ENCODE measurements at places on chromosomes 12 and 14.

DNA sequence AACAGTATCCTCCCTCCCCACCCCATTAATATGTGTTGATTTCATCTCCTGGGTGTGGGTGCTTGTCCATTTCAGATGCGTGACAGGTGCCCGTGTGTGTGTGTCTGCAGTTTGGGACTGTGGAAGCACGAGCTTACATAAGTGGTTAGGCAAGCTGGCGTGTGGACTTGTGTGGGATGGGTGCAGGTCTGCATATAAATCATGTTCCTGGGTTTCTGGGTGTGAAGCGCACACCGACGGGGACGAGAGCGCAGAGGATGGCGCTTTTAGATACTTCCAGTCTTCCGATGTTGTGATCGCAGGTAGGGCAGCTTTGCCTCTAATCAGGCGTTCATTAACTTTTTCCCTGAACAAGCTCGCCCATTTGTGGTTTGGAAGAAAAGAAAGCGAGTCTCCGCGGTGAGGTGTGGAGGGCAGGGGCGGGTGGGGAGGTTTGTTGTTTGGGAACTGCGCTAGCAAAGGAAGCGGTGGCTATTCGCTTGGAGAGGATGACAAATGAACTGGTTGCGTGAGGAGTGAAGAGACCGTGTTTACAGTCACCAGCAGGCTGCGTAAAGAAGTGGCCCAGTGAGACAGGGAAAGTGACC is 865 bp downstream of the RGS6 start:
- DNase-seq, result no peak

- no peak for DNase-seq
Measured at GRCh38 chr12:52433501-52434080, 580 bp downstream of the KRT75 start.

GRCh38 chr12:116358893-116359761 is 81.6 kb upstream of the MED13L start:
- peak; percentile 84 for DNase-seq

GRCh38 chr12:57006809-57007475 is 596 bp upstream of the ZBTB39 start:
- no peak for DNase-seq

GRCh38 chr14:101862711-101863110 is 101.2 kb downstream of the PPP2R5C start:
- no peak for DNase-seq

GRCh38 chr12:53414756-53415417 is 8.8 kb upstream of the AMHR2 start:
- no peak for DNase-seq

GRCh38 chr12:77837876-77838291 is 7.2 kb downstream of the NAV3 start:
- no peak for DNase-seq

DNA sequence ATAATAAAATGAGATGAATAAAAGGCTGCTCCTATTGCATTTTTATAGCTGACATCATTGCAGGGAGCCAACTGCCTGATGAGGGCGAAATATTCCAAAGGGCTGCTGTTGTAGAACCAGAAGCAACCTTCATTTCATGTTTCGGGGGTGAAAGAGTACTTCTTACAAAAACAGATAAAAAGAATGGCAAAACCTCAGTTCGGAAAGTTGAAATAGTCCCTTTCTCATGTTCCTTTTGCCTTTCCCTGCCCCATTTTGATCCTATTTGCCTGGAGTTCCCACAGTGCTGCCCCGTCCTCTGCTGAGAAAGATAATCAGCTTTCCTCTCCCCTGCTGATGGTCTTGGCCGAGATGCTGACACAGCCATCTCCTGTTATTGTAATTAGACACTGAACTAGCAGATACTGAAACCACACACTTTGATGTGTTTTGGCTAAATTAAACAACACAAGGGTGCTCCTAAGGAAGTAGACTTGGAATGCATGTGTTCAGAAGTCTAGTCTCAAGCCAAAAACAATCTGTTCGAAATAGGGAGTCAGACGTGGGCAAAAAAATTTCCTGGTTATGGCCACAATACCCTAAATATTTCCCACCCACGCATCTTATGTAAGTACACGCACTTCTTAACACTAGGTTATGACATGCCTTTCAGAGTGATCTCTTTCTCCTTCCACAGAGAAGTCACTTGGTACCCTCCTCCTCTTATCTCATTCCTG is 117.2 kb downstream of the PPM1H start:
- no peak for DNase-seq

DNA sequence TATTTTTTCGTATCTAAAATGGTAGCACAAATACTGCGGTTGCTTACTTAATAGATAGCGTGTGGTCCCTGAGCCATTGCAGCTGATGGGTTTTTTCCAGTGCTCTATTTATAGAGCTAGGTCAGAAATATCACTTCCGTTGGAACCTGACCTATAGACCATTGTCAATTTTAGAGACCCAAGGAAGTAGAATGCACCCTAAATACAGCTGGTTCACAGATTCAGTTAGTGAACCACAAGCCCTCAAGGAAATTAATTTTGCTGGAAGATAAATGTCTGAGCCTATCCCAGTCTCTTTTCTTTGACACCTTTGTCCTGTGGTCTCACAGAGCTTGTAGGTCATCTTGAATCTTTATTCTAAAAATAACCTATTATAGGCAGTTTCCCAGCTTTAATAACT is 391.0 kb downstream of the ZFP36L1 start:
- DNase-seq, result no peak

GRCh38 chr12:111404362-111405148 is 1.2 kb upstream of the SH2B3 start:
- no peak for DNase-seq

GRCh38 chr14:23487216-23487615 is 17.7 kb downstream of the NGDN start:
- DNase-seq, result no peak

DNA sequence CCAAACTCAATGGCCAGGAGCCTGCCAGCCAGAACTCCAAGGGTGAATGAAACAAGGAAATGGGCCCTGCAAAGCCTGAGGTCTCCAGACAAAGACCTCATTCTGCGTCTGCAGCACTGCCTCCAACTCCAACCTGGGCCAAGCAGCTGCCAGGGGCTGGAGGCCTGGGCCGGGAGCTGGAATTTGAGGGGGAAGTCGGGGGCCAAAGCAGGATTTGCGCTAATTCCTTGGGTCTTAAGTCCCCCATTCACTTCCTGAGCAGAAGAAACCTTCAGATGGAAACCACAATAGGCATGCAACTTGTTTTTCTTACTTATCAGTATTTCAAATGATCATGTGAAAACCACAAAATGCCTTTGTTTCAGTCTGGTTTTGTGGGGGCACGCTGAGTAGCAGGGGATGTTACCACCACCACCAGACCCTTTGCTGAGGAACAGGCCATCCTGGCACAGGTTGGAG is 23.0 kb upstream of the TC2N start:
- no peak for DNase-seq

DNA sequence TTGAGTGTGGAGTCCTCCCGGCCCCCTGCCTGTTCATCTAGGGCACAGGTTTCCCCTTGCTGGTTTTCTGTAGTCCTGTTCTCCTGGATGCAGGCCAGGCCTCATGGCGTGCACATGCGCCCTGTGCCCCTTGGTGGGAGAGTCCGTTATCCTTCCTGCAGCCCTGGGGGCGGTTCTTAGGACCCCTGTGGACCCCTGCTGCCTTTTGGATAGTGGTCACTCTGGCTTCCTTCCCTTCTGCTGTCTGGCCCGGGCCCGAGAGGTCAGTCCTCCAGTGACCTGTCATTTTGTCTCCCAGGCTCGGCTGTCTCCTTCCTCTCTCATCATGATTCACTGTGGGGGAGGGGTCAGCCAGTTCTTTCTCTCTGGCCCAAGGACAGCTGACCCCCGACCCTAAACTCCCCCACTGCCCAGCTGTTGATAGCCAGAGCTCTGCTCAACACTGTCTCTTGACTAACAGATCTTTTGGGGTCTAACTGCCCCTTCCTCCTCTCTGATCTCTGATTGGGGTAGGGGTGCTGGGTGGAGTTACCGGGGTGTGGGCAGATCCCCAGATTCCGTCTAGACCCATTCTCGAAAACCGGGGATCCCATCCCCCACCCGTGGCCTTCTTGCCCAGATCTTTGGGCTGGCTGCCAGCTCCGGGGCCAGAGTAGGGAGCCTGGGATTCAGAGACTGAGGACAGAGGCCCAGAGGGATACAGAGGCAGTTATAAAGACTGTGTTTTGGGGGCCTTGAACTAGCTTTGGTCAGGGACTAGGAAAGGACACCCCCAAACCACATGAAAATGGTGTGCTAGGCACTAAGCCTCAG is 7.0 kb downstream of the CCND2 start:
- no peak for DNase-seq

GRCh38 chr14:106845286-106846087 is 1319.1 kb downstream of the TMEM121 start:
- DNase-seq, result no peak

GRCh38 chr12:2267703-2268470 is 215.1 kb downstream of the CACNA1C start:
- DNase-seq, result no peak

- no peak for DNase-seq
Measured at GRCh38 chr12:123942911-123943648, 29.6 kb downstream of the CCDC92 start.

DNA sequence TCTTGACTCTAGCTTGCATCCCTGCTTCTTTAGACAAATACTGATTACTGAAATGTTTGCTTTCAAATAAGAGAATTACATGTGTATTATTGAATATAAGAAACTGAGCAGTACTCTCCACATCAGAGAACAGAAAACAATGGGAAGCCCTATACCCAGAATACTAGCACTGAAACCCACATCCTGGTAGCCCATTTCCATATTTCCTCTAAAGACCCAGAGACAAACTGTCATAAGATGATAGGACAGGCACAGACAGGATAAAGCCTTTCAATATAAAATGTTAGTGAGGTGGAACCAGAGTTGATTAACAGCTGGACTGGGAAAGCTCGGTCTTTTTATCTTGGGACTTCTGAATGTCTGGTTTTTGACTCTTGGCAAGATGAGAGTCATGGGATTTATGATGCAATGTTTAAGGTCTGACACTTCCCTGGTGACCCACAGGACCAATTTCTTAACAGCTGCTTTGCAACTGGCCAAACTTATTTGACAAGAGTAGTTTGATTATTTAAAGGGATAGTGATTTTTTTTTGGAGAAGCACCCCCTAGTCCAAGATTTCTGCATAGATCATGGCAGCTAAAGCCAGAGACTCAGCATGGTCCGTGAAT is 166.9 kb upstream of the ATXN7L3B start:
- no peak for DNase-seq

DNA sequence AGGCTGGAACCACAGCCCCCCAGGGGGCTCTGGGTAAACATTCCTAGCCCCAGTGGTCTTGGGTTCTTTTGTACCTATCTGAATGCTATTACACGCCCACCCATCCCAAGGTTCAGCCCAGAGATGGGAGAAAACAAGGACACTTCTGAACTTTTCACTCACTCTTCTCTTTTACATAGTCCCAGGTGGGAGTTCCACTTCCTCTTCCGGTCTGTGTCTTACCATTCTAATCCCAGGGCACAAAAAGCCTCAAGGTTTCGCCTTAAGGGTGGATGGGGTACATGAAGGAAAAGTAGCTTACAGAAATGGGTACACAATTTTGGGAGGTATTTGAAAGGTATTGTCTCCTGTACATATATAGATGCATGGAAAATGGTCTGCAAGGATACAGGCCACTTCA is 79.0 kb downstream of the TMEM30B start:
- DNase-seq, result no peak

DNA sequence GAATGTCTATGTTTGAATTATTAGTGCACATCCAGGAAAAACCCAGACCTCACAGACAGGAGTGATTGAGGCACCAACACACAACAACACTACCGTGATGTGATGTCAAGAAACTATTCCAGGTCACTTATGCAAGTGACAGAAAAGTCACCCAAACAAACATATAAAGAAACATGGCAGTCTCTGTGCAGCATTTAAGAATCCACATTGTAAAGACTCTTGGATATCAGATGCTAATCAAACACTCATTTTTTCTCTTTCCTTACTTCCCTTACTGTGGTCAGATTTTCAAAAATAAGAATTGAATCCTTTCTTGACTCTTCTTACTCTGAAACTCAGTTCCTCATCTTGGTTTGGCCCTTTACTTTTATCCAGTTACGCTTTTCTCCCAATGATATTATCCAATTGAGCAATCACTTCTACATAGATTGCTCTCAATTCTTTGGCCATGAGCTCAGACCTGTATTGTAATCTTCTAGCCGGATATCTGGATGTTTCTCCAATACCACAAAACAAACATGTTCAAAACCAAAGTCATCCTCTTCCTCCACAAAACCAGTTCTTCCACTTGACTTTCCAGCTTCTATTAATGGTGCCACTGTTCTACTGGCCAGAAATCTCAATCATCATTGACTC is 115.4 kb downstream of the DUSP6 start:
- DNase-seq, result no peak

DNA sequence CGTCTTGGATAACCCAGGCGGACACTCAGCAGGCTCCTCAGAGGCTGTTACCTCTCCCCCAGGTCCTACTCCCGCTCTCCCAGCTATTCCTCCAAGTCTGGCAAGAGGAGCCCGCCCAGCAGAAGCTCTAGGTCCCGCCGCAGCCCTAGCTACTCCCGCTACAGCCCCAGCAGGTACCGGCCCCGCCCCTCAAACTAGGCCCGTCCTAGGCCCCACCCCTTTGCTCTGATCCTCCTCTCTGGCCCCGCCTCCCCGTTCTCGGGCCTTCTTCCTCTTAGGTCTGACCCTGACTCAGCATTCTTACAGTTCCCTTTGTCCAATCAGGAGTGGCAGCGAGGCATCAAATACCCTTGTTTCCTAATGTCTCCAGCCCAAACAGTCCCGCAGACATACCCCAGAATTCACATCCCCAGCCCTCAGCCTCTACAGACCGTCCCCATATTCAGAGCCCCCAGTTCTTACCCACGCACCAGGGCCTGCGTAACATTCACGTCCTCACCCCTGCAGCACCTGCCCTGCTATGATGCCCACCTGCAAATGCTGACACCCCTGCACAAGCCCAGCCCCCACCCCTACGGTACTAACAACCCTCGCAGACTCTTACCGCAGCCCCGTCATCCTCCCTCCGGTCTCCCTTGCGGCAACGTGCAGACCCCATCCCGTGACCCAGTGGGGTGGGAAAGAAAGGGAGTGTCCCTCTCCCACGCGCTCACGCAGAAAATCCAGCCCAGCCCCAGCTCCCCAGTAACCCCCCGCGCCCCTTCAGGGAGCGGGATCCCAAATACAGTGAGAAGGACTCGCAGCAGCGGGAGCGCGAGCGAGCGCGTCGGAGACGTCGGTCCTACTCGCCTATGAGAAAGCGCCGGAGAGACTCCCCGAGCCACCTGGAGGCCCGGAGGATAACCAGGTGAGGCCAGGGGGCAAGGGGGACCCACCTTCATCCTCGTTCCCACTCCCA is 25.0 kb upstream of the HSPB8 start:
- DNase-seq, result no peak

DNA sequence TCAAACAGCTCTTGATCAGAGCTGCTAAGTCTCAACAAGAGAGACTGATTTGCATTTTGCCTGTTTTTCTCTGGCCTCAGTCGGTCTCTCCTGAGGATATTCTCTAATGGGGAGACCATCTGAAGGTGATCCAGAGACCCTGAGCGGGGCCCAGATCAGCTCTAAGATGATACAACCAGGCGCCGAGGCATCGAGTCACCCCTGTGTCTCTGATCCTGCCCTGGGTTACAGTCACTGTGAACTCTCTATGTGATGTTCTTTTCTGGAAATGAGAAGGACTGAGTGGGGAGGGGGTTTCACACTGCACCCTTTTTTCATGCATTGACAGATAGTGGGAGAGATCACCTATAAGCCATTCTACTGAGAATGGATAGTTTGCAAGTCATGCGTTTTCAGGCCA is 247.6 kb upstream of the PWP1 start:
- DNase-seq, result no peak

All from AG04450 (cell line).